GM13977 (cell line): ENCODE measurements at places on chromosomes 13 and 19.
A peak's percentile ranks its signal among the peaks of the same experiment; 100 is the strongest.

DNA sequence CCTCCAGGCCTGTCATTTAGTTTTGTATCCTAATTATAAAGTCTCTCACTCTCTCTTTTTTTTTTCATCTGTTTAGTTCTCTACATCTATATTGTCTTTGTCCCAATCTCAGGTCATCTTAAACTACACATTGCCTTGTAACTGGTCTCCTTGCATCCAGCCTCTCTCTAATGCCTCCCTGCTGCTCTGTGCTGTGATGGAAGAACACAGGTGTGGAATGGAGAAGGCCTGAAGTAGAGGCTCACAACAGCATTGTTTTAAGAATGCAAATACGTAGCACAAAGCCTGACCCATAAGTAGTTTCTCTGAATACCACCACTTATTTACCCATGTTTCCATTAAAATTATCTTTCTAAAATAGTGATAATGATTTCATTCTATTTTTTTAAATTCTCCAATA lies 108.8 kb upstream of the FRY start:
- DNase-seq = no peak

DNA sequence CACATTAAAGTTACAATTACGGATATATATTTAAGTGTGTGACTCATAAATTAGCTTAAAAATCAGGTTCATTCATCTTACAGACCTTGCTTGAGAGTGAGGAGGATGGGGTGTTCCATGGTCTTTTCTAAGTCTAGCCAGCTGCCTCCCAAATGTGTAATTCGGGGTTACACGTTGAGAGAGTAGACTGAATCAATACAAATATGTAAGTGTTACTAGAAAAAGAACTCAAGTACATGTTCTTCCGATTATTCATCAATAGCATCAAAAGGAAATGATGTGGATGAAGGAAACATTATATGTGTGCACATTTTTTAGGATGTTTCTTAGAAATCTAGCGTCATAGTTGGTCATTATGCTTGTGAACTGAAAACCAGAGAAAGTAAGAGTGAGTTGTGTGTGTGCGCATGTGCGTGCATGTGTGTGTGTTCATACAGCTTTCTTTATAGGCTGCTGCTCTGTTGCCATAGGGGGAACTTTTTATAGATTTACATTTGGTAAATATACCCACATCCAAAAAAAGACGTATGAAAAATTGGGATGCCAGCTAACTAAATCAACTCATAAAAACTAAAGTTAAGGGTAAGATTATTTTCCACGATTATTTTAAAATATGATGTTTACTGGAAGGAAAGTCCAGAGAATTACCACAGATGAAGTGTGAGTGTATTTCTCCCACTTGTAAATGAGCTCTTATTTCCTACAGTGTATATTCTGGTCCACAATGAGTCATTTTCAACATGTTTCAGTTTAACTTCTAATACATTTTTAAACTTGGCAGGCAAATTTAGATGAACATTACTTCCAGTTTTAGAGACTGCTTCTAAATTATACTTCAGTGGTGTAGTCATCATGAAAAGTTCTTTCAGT lies 82.4 kb downstream of the PIBF1 start:
- DNase-seq = peak; percentile 40

GRCh38 chr19:4709440-4710280 lies 14.0 kb downstream of the DPP9 start:
- DNase-seq = no peak

DNA sequence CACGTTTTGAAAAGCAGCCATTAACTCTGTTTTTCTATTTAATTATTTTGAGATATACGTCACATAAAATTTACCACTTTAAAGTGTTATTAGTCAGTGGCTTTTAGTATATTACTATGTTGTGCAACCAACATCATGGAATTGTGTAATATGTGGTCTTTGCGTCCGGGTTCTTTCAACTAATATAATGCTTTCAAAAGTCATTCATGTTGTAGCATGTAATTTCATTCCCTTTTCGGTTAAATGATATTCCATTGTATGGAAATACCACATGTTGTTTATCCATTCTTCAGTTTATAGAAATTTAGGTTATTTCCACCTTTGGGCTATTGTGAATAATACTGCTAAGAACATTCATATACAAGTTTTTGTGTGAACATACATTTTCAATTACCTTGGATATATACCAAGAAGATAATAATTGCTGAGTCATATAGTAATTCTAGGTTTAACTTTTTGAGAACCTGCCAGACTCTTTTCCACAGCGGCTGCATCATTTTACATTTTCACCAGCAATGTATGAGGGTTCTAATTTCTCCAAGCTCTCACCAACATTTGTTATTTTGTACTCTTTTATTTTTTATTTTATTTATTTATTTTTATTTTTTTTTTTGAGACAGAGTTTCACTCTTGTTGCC lies 28.1 kb upstream of the CLDN10 start:
- DNase-seq = no peak

GRCh38 chr13:111251646-111252445 lies 68.6 kb upstream of the TEX29 start:
- no peak for DNase-seq

GRCh38 chr19:16834747-16835146 lies 5.5 kb downstream of the SIN3B start:
- no peak for DNase-seq

DNA sequence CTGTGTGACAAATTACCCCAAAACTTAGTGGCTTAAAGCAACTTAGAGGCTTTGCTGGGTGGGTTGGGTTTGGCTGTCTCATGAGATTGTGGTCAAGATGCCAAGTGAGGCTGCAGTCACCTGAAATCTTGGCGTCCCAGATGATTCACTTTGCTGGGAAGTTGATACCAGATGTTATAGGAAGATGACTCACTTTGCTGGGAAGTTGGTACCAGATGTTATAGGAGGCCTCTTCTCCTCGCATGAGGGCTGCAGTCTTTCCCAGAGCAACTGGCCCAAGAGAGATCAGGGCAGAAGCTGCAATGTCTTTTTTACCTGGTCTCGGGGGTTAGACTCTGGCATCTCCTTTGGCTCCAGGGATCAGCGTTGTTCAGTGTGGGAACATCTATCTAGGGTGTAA lies 16.8 kb downstream of the TEX29 start:
- DNase-seq = no peak

- DNase-seq = no peak
Observed at GRCh38 chr19:6402837-6403608, 10.1 kb upstream of the GTF2F1 start.

DNA sequence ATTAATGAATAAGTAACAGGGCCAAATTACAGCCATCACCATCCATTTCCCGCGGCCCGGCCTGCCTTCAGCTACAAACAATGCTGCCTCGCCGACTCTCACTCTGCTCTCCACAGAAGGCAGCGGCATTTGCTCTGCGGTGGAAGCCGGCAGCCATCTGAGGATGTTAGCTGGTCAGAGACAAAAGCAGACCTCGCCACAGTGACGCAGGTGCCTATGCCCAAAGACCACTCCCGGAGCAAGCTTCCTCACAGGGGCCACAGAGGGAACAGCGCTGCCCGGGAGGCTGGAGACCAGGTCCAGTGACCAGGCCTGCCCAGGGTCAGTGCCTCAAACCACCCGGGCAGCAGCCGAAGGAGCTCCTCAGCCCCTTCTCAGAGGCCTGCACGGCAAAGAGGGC lies 16.4 kb downstream of the PEPD start:
- no peak for DNase-seq
